ENCODE measurements at places on chromosomes 1 and 21. TPM values are rescaled to one million over a fixed set of nuclear protein-coding genes. Genes with fewer than 3 reads are reported as not detected.
A peak's percentile ranks its signal among the peaks of the same experiment; 100 is the strongest.

Gene ATP13A2
- 53.6 TPM for total RNA-seq

Gene FTCD
- total RNA-seq = 0.34 TPM

Gene HES3
- total RNA-seq = not detected

DNA sequence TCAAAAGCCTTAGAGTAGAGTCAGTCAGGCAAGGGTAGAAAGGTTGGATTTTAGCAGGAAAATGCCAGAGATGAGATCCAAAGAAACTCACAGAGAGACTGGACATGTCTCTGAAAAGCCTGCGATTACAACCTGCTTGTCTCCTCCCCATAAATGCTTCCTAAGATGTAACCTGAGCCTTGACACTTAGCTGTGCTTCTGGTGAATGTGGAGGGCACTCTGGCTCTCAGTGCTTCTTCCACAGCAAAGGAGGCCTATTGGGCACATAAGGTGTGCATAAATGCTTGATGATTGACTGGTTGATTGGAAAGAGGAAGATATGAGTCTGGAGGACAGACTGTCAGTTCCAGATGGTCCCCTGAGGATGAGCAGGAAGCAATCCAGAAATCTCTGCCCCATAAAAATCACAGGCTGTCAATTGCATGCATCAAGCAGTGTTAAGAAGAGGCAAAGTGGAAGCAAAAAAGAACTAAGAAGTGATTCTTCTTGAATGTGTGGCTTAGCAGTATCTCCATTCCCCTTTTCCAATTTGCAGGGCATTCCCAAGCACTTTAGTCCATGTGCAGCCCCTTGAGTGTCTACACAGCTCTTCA, 236.2 kb upstream of the RRP15 start:
- no peaks in the 10 kb centered on the region for H3K4me1 ChIP-seq
- no peaks in the 10 kb centered on the region for H3K27me3 ChIP-seq
- H3K36me3 ChIP-seq = no peaks in the 10 kb centered on the region
- H3K27ac ChIP-seq = no peak overlapping the region
- H3K4me3 ChIP-seq = no peak overlapping the region

- H3K36me3 ChIP-seq = no peaks in the 10 kb centered on the region
- H3K4me3 ChIP-seq = no peak overlapping the region
- H3K4me1 ChIP-seq = peaks cover 8% of the 10 kb centered on the region
- peak overlapping the region; percentile 5 for H3K27ac ChIP-seq
- DNase-seq = peak; percentile 19
These were observed 41.8 kb upstream of the CAMTA1 start for GRCh38 chr1:6743189-6744101.

- no peaks in the 10 kb centered on the region for H3K27me3 ChIP-seq
- no peak overlapping the region for H3K4me3 ChIP-seq
- H3K36me3 ChIP-seq = no peaks in the 10 kb centered on the region
- peak overlapping the region; percentile 26 for H3K27ac ChIP-seq
- DNase-seq = peak; percentile 74
- H3K4me1 ChIP-seq = peaks cover 17% of the 10 kb centered on the region
These were observed 39.0 kb downstream of the LPAR3 start for GRCh38 chr1:84853741-84854721.

GRCh38 chr1:167862432-167863076, 51.4 kb downstream of the ADCY10 start:
- no peaks in the 10 kb centered on the region for H3K4me1 ChIP-seq
- H3K27me3 ChIP-seq = no peaks in the 10 kb centered on the region

DNA sequence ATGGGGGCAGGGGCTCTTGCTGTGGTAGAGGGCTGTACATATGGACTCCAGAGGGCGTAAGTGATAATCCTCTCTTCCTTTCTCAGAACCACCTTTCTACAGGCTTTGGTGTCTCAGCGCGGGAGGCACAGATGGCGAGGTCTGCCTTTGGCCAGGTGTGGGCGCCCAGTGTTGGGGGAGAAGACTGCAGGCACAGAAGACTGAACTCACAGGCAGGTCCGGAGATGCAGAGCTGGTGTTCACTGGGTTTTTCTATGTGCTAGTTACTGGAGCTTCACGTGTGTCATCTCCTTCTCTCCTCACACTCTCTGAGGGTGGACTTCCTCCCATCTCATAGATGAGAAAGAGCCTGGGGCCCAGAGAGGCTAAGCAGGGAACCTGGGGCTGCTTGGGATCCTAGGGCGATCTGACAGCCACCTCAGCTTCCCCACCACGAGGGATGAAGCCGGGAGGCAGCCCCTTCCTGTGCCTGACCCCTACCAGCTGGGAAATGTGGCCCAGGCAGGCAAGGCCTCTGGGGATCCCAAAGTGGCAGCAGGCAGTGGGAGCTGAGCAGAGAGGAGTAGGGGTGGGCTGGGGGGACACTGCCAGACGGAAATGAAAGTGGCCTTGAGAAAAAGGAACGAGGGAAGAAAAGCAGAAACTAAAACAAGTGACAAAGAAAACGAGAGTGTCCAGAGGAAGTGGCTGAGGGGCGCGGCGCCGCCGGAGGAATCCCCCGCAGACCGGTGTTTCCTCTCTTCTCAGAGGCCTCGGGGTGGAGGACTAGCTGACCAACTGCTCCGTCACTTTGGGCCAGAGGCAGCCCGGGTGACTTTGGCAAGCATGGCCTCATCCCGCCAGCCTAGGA, 191.6 kb downstream of the HIVEP3 start:
- DNase-seq = peak; percentile 48
- peak overlapping the region; percentile 90 for H3K27ac ChIP-seq
- H3K4me3 ChIP-seq = peak overlapping the region; percentile 17
- H3K27me3 ChIP-seq = no peaks in the 10 kb centered on the region

DNA sequence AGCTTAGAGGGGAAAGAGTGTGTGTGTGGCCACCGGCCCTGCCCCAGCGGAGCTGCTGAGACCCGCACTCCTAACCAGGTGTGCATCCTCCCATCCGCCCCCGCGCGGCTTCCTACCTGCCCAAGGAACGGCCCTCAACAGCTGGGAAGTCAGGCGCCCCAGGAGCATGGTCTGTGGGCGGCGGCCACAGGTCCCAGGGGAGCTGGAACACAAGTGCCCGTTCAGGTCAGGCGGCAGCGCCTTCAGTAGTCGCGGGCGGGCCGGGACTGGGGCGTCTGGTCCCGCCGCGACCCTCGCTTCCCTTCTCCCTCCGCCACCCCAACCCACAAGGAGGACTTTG, 448 bp downstream of the AURKAIP1 start:
- no peaks in the 10 kb centered on the region for H3K27me3 ChIP-seq
- peaks cover 9% of the 10 kb centered on the region for H3K36me3 ChIP-seq
- H3K4me1 ChIP-seq = peaks cover 49% of the 10 kb centered on the region
- no peak for DNase-seq

GRCh38 chr1:54800899-54801759, at the start of gene TTC22:
TTC22 (minus strand) TSS chr1:54801323; CDS start chr1:54801163, 160 bp downstream.
- H3K27ac ChIP-seq = peak within 1 kb of the TSS; percentile 70
- peak; percentile 80 for DNase-seq
- peaks cover 2% of the 10 kb centered on the region for H3K36me3 ChIP-seq
- H3K27me3 ChIP-seq = no peaks in the 10 kb centered on the region

DNA sequence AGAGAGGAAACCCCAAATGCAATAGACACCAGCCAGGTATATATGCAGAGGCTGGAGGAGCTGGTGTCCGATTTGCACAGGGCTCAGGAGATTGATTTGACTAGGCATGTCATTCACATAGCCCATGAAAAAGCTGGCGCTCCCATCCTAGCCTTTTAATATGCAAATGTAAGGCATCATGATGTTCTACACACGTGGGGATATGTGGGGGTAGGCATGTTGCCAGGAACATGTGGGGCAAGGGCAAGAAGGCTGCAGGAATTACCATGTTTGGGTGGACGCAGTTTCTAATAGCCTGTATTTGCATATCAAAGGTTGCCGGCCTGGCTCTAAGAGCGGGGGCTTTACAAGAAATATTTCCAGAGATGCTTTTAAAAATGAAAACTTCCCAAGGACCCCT, 11.7 kb upstream of the SH3GLB1 start:
- H3K36me3 ChIP-seq = no peaks in the 10 kb centered on the region
- H3K27ac ChIP-seq = no peak overlapping the region
- H3K4me3 ChIP-seq = no peak overlapping the region
- H3K27me3 ChIP-seq = no peaks in the 10 kb centered on the region
- H3K4me1 ChIP-seq = no peaks in the 10 kb centered on the region

DNA sequence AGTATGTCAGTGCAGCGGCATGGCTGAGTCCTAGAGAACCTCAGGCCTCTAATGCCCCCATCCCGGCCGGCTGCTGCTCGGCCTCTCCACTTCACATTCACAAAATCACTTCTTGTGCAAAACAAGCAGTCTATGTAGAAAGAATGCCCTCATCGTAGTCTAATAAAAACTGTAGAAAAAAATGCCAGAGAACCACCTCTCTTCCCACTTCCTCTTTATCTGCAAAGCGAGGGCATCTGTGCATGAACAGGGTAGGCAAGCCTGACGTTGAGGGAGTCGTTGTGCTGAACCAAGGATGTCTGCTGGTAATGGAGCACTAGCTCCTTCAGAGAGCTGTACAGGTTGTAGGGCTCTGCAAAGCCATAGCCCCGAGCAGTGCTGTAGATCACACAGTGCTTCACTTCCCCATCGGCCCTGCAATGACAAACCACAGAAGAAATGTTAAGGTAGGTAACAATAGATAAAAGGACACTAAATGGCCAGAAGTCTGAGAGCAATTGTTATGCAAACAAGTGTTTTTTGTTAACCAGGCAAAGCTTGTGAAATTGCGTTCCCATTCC, 88.9 kb downstream of the PIK3R3 start:
- H3K4me3 ChIP-seq = no peak overlapping the region
- no peak for DNase-seq
- no peaks in the 10 kb centered on the region for H3K36me3 ChIP-seq
- H3K27me3 ChIP-seq = no peaks in the 10 kb centered on the region

DNA sequence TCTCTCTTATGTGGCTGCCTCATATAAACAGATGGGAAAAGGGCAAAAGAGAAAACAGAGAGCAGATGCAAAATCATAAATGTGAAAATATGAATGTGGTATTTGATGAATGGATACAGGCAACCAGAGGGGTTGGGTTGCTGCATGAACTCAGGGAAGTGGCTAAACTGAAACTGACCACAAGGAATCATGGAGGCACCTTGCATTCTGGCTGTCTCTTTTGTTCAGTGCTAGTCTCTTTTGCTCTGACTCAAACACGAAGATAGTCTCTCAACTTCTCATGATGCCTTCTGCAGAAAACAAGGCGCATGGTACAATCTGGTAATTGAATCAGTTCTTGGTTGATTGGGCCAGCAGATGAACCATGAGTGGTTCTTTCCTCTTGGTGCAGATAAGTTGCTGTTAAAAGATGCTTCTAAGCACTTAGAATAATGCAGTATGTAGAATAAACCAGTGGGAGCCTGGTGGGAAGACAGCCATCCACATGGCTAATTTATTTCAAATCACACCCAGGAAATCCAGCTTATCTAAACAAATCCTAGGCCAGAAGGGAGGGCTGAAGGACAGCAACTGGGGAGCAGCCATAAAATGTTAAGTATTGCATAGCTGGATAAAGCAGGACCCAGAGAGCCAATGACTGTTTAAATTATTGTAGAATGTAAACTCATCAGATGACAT, 64.2 kb downstream of the HLX start:
- H3K4me1 ChIP-seq = no peaks in the 10 kb centered on the region
- no peak overlapping the region for H3K27ac ChIP-seq
- no peak for DNase-seq
- no peaks in the 10 kb centered on the region for H3K36me3 ChIP-seq

GRCh38 chr1:158002022-158002630, 8.7 kb downstream of the KIRREL1 start:
- no peaks in the 10 kb centered on the region for H3K36me3 ChIP-seq
- DNase-seq = no peak
- H3K27ac ChIP-seq = no peak overlapping the region
- no peaks in the 10 kb centered on the region for H3K27me3 ChIP-seq
- H3K4me3 ChIP-seq = no peak overlapping the region

DNA sequence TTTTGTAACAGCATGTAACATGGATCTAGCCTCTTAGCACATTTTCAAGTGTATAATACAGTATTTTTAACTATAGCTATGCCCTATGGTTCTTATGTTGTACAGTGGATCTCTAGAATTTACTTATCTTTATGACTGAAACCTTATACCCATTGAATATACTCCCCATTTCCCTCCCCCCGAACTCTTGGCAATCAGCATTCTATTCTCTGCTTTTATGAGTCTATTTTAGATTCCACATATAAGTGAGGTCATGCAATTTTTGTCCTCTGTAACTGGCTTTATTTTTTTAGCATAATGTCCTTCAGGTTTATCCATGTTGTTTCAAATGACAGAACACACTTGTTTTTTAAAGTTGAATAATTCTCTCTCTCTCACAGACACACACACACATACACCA, 3.1 kb upstream of the GBP6 start:
- H3K27ac ChIP-seq = no peak overlapping the region
- H3K27me3 ChIP-seq = no peaks in the 10 kb centered on the region
- H3K4me3 ChIP-seq = no peak overlapping the region
- no peaks in the 10 kb centered on the region for H3K36me3 ChIP-seq
- no peak for DNase-seq

GRCh38 chr1:232944347-232944746, 6.1 kb upstream of the NTPCR start:
- DNase-seq = no peak
- no peaks in the 10 kb centered on the region for H3K27me3 ChIP-seq
- no peak overlapping the region for H3K4me3 ChIP-seq
- H3K4me1 ChIP-seq = peaks cover 16% of the 10 kb centered on the region
- H3K36me3 ChIP-seq = no peaks in the 10 kb centered on the region

DNA sequence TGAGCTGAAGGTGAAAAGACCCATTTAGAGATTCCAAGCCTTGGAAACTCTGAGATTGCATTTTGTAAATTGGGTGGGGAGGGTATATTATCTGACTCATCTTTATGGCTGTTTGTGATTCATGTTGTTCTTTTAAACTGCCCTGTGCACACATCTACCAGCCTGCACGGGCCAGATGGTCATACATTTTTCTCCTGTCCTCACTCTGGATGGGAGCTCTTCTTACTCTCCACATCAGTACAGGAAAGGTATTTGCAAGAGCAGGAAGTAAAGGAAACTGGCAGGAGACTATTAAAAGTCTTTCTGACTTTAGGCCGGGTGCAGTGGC, 14.3 kb upstream of the NMNAT2 start:
- no peak for DNase-seq
- no peak overlapping the region for H3K4me3 ChIP-seq

DNA sequence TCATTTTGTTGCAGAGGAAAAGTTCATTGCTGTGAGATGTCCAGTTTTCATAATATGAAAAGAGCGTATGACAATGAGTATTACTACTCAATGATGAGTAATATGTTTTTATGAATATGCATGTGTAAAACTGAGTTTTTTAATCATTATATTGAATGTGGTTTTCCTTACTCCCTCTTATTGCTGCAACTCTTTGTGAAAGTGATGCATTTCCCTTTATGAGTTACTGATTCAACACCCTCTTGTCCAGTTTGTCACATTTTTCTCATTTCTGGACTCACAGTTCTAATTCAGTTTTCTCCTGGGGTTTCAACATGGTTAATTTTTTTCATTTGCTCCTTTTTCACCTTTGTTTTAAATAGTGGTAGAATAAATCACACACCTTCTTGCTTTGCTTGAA, 35.2 kb upstream of the KCNJ15 start:
- no peak overlapping the region for H3K27ac ChIP-seq
- no peak for DNase-seq
- H3K4me3 ChIP-seq = no peak overlapping the region
- H3K36me3 ChIP-seq = no peaks in the 10 kb centered on the region
- H3K4me1 ChIP-seq = no peaks in the 10 kb centered on the region

- H3K4me3 ChIP-seq = no peak overlapping the region
- H3K27ac ChIP-seq = no peak overlapping the region
- no peak for DNase-seq
- peaks cover 8% of the 10 kb centered on the region for H3K4me1 ChIP-seq
- H3K27me3 ChIP-seq = no peaks in the 10 kb centered on the region
These were observed 9.0 kb downstream of the ADORA1 start for GRCh38 chr1:203136409-203137042.
